ENCODE measurements at places on chromosomes 4 and X.

- H3K27me3 ChIP-seq, result no peaks in the 10 kb centered on the region
- DNase-seq, result no peak
- H3K4me3 ChIP-seq, result no peak overlapping the region
- H3K36me3 ChIP-seq, result no peaks in the 10 kb centered on the region
- H3K4me1 ChIP-seq, result peaks cover 2% of the 10 kb centered on the region
These were observed 77.0 kb upstream of the PGRMC2 start for GRCh38 chr4:128364565-128364964.

DNA sequence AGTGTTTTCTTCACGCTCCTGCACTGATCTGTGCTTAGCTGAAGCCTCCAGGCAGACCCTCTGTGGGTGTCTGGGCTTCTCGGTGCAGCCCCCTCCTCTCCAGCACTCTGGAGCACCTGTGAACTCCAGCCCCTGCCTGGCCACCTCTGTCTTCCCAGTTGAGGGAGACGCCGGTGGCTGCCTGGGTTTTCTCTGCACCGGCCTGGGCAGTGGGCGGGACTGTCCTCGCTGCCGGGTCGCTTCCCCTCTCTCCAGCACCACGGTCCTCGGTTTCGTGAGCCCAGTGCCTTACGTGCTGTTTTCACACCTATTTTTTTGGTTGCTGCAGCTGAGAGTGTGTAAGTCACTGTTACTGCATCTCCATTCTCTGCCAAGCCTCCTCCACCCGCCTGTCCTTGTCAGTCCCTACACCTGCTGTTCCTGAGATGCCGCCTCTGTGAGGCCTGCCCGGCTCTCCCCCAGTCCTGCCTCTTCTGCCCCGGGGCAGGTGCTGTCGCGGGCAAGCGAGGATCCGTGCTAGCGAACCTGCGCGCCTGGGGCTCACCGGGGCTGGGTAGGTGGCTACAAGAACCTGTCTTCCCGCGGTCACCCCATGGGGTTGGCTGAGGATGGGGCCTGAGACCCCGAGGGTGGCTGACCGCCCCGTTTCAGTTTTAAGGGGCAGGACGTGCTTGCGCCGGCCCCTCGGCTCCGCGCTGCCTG, 2.4 kb upstream of the FGFRL1 start:
- no peaks in the 10 kb centered on the region for H3K4me1 ChIP-seq
- no peaks in the 10 kb centered on the region for H3K36me3 ChIP-seq
- H3K27ac ChIP-seq, result no peak overlapping the region
- H3K27me3 ChIP-seq, result peaks cover 20% of the 10 kb centered on the region

- H3K4me1 ChIP-seq, result no peaks in the 10 kb centered on the region
- H3K27ac ChIP-seq, result no peak overlapping the region
These were observed 2163.0 kb upstream of the AGA start for GRCh38 chr4:179605196-179605595.

DNA sequence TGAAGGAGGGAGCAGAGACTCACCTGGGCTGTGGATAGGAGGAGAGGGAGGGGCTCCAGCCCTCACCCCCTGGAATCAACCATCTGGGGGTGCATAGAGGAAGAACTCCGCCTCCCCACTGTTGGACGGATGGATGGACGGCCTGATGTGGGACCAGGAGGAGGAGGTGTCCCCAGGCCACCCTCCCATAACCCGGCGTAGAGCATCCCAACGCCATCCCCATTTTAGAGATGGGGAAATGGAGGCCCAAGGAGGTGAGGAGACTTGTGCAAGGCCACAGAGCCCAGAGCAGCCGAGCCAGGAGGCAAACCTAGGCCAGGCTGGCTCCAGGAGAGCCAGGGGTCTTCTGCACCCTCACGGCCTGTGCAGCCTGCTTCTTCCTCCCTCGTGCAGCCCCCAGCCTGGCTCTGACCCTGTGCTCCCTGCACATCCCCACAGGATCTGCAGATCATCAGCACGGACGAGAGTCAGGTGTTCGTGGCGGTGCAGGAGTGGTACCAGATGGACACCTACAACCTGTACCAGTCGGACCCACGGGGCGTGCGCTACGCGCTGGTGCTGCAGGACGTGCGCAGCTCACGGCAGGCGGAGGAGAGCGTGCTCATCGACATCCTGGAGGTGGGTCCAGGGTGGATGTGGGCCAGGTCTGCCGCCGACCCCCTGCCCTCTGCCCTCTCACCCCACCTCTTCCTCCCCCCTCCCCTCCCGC, 241.0 kb upstream of the PSAPL1 start:
- H3K36me3 ChIP-seq, result no peaks in the 10 kb centered on the region
- no peaks in the 10 kb centered on the region for H3K27me3 ChIP-seq
- no peak overlapping the region for H3K27ac ChIP-seq
- DNase-seq, result no peak
- no peaks in the 10 kb centered on the region for H3K4me1 ChIP-seq
- no peak overlapping the region for H3K4me3 ChIP-seq

- H3K4me1 ChIP-seq, result peaks cover 3% of the 10 kb centered on the region
- H3K27me3 ChIP-seq, result no peaks in the 10 kb centered on the region
- no peak overlapping the region for H3K4me3 ChIP-seq
- DNase-seq, result no peak
These were observed 6.3 kb upstream of the PPP2R2C start for GRCh38 chr4:6478546-6479220.

DNA sequence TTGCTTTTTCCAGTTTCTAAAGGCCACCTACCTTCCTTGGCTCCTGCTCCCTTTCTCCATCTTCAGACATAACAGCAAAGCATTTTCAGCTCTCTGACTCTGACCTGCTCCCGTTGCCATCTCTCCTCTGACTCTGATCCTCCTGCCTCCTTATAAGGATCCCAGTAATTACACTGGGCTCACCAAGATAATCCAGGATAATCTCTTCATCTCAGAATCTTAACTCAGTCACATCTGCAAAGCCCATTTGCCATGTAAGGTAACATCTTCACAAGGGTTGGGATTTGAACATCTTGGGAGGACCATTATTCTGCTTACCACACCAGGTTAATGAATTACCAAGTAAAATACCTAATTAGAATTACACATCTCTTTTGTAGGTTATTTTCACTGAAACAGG, 41.3 kb upstream of the MAGED1 start:
- DNase-seq, result peak; percentile 69
- H3K27me3 ChIP-seq, result no peaks in the 10 kb centered on the region
- H3K36me3 ChIP-seq, result no peaks in the 10 kb centered on the region
- H3K4me3 ChIP-seq, result no peak overlapping the region

GRCh38 chr4:126213996-126214395, 899.2 kb downstream of the FAT4 start:
- no peak overlapping the region for H3K27ac ChIP-seq
- H3K4me1 ChIP-seq, result no peaks in the 10 kb centered on the region
- no peak overlapping the region for H3K4me3 ChIP-seq
- no peaks in the 10 kb centered on the region for H3K27me3 ChIP-seq

GRCh38 chr4:56739066-56739777, 58.1 kb upstream of the HOPX start:
- no peaks in the 10 kb centered on the region for H3K27me3 ChIP-seq
- no peak overlapping the region for H3K27ac ChIP-seq
- H3K36me3 ChIP-seq, result no peaks in the 10 kb centered on the region
- H3K4me3 ChIP-seq, result no peak overlapping the region
- no peak for DNase-seq

GRCh38 chrX:38278682-38279081, 48.6 kb downstream of the RPGR start:
- H3K27ac ChIP-seq, result no peak overlapping the region
- H3K36me3 ChIP-seq, result no peaks in the 10 kb centered on the region
- H3K27me3 ChIP-seq, result no peaks in the 10 kb centered on the region

- DNase-seq, result peak; percentile 49
- H3K4me1 ChIP-seq, result no peaks in the 10 kb centered on the region
- no peak overlapping the region for H3K4me3 ChIP-seq
- no peaks in the 10 kb centered on the region for H3K27me3 ChIP-seq
These were observed 362.5 kb upstream of the TRAM1L1 start for GRCh38 chr4:117447925-117448324.

- H3K4me3 ChIP-seq, result no peak overlapping the region
- H3K36me3 ChIP-seq, result no peaks in the 10 kb centered on the region
These were observed 56.0 kb upstream of the MAGED1 start for GRCh38 chrX:51837451-51837850.

- peak within 1 kb of the TSS; percentile 35 for H3K4me3 ChIP-seq
- no peaks in the 10 kb centered on the region for H3K4me1 ChIP-seq
- DNase-seq, result peak; percentile 78
- H3K36me3 ChIP-seq, result no peaks in the 10 kb centered on the region
- H3K27me3 ChIP-seq, result no peaks in the 10 kb centered on the region
- no peak within 1 kb of the TSS for H3K27ac ChIP-seq
These were observed at the start of gene SLC6A8 for GRCh38 chrX:153687121-153688039. TSS of gene SLC6A8 (plus strand) at chrX:153687926. CDS start at chrX:153688575, 649 bp downstream.

GRCh38 chr4:122666527-122667245, 45.8 kb upstream of the IL21 start:
- DNase-seq, result no peak
- no peaks in the 10 kb centered on the region for H3K27me3 ChIP-seq
- H3K4me3 ChIP-seq, result no peak overlapping the region
- H3K27ac ChIP-seq, result no peak overlapping the region

DNA sequence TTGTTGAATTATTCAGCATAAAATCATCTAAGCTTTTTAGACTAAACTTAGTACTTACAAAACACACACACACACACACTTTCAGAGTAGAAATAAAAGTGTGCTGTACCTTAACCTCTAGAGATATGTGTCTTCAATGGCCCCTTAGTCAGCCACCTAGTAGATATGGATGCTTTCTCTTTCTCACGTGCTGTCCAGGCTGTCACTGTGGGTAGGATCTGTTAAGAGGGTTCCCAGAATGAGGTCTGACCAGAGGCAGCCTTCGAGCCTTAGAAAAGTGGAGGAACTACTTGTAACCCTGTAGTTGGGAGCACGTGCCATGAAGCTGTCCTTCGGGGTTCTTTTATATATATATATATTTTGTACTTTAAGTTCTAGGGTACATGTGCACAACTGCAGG, 117.9 kb downstream of the COL4A5 start:
- H3K27ac ChIP-seq, result no peak overlapping the region
- no peaks in the 10 kb centered on the region for H3K36me3 ChIP-seq
- DNase-seq, result peak; percentile 7
- H3K27me3 ChIP-seq, result no peaks in the 10 kb centered on the region
- H3K4me1 ChIP-seq, result no peaks in the 10 kb centered on the region
- no peak overlapping the region for H3K4me3 ChIP-seq

DNA sequence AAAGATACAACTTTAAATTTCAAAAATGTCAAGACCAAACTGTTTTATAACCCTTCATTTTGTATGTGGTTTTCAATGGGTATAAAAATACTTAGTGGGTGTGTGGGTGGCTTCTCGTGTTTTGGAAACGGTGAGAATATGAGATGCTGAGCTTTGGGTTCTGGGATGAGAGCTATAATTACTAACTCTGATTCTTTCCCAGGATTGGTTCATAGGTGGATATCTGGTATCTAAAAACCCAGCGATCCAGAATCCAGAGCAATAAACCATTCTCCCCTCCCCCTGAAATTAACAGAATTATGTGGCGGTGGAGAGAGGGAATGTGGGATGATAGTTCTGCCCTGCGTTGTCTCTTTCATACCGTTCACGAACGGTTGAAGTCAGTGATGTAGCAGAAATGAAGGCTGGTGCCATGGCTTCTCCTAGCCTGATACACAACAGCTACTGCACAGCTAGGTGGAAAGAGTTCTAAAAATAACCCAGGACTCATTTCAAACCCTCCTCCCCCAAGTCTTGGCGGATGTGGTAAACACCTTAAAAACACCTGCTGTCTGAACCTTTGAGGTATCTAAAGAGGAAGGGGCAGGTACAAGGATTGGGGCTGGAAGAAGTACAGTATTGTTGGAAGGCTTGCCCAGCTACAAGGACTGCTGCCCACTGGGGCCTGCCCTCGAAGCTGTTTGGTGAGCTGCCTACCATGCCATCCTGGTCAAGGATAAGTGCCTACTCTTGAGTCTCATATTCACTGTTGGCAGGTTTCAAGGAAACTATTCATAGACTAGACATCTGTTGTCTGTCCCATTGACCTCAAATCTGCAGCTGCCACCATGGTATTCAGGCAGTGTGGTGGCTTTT, 44.5 kb downstream of the SEPTIN11 start:
- H3K4me3 ChIP-seq, result no peak overlapping the region
- peaks cover 9% of the 10 kb centered on the region for H3K4me1 ChIP-seq
- no peaks in the 10 kb centered on the region for H3K27me3 ChIP-seq
- DNase-seq, result no peak

DNA sequence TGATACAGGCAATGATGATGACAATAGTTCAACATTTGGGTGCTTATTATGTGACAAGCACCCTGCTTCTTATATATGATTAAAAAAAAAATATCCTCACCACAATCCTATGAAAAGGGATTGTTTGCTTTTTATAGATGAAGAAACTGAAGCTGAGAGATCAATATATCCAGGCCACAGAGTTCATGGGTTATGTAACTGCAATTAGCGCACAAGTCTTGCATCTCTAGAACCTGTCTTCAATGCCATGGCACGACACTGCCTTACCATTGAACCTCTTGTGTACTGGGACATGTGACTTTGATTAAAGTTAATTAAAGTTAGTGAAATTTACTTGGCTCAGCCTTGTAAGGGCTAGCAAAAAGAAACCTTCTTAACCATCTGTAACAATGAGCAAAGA, 599.7 kb downstream of the ADGRL3 start:
- H3K27me3 ChIP-seq, result no peaks in the 10 kb centered on the region
- H3K27ac ChIP-seq, result no peak overlapping the region
- H3K4me3 ChIP-seq, result no peak overlapping the region
- DNase-seq, result no peak

- no peaks in the 10 kb centered on the region for H3K27me3 ChIP-seq
- H3K27ac ChIP-seq, result no peak overlapping the region
- H3K4me1 ChIP-seq, result no peaks in the 10 kb centered on the region
- no peak overlapping the region for H3K4me3 ChIP-seq
These were observed 172.5 kb upstream of the GPC4 start for GRCh38 chrX:133587818-133588217.

DNA sequence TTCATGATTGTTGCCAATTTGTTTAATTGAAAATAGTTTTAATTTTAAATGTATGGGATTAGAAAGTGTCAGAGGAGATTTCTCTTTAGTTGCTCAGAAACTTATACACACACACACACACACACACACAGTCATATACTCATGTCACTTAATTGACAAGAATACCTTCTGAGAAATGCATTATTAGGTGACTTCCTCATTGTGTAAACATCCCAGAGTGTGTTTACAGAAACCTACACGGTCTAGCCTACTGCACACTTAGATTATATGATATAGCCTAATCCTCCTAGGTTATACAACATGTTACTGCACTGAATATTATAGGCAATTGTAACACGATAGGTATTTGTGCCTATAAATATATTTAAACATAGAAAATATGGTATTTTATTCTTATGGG, 1327.4 kb downstream of the FSTL5 start:
- H3K27ac ChIP-seq, result no peak overlapping the region
- H3K36me3 ChIP-seq, result no peaks in the 10 kb centered on the region
- no peaks in the 10 kb centered on the region for H3K27me3 ChIP-seq
- no peak for DNase-seq

- H3K4me3 ChIP-seq, result peak overlapping the region; percentile 34
- H3K36me3 ChIP-seq, result no peaks in the 10 kb centered on the region
- no peak overlapping the region for H3K27ac ChIP-seq
These were observed 1.2 kb upstream of the LETM1 start for GRCh38 chr4:1856943-1857699.

- no peak overlapping the region for H3K4me3 ChIP-seq
- H3K36me3 ChIP-seq, result no peaks in the 10 kb centered on the region
- no peaks in the 10 kb centered on the region for H3K27me3 ChIP-seq
These were observed 42.5 kb downstream of the NPNT start for GRCh38 chr4:105937759-105938158.

- no peak for DNase-seq
- peaks cover 20% of the 10 kb centered on the region for H3K27me3 ChIP-seq
- no peak overlapping the region for H3K4me3 ChIP-seq
- no peaks in the 10 kb centered on the region for H3K36me3 ChIP-seq
- no peak overlapping the region for H3K27ac ChIP-seq
These were observed 3.4 kb downstream of the CD38 start for GRCh38 chr4:15781427-15782095.

All from mesendoderm (in vitro differentiated cells).